ENCODE measurements at places on chromosomes 16 and 17.

DNA sequence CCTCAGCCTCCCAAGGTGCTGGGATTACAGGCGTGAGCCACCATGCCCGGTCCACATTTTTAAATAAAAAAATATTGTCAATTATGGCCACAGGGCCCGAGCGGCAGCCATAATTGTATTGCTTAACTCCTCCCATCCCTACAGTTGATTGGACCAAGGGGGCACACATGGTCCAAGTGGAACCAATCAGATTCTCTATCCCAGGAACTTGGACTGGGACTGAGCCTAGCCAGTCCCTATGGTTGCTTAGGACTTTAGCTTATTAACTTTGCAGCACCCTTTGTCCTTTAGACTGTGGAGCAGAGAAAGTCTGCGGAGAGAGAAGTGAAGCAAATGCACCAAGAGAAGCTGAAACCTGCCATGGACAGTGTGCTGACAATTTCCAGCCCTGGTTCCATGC is 5.5 kb upstream of the RDM1 start:
- DNase-seq, result no peak

DNA sequence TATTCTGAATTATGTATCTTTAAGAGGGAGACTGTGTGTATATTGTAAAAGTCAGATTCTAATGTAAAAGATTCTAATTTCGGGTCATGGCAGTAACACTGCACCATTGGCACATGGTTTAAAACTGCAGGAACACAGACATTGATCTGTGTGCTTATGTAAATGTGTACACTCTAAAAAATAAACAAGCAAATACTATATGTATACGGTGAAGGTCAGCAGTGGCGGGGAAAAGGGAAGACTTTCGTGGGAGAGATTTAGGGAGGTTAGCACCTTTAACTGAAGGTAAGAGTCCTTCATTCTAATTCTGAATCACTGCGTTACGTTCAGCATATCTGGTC is 157.8 kb upstream of the FAM20A start:
- DNase-seq, result no peak

- DNase-seq, result no peak
These were observed 78.6 kb upstream of the TANC2 start for GRCh38 chr17:62887437-62887836.

DNA sequence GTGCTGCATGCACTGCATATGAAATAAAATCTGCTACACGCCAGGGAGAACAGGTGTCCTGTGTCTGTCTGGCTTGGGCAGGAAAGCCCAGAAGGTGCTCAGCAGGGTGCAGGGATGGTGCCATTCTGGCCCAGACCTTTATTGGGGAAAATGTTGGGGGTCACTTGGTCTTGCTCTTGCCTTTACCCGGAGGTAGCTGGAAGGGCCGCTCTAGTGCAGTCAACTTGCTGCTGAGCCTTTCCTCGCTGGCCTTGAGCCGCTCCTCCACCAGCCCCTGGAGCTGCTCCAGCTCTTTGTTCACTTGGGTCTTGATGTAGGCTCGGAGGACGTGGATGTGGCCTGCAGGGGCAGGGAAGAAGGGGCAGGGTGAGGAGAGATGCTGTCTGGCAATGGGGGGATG is 4.5 kb downstream of the CFAP119 start:
- DNase-seq, result no peak

DNA sequence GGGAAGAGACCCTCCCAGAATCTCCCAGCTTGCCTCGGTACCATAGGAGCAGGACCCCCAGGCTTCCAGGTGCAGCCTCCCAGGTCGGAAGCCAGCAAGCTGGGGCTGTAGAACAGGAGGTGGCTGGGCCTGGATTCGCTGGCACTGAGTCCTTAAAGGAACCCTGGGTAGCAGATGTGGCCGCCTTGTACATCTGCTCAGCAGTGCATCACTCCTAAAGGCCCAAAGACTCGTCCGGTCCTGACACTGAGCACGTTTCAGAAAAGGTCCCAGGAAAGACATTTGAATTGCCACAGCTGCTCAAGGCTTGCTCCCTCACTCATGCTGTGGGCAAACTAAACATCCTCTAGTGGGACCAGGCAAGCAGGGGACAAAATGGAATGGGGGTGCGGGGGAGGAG is 172.8 kb downstream of the RAB11FIP4 start:
- no peak for DNase-seq

DNA sequence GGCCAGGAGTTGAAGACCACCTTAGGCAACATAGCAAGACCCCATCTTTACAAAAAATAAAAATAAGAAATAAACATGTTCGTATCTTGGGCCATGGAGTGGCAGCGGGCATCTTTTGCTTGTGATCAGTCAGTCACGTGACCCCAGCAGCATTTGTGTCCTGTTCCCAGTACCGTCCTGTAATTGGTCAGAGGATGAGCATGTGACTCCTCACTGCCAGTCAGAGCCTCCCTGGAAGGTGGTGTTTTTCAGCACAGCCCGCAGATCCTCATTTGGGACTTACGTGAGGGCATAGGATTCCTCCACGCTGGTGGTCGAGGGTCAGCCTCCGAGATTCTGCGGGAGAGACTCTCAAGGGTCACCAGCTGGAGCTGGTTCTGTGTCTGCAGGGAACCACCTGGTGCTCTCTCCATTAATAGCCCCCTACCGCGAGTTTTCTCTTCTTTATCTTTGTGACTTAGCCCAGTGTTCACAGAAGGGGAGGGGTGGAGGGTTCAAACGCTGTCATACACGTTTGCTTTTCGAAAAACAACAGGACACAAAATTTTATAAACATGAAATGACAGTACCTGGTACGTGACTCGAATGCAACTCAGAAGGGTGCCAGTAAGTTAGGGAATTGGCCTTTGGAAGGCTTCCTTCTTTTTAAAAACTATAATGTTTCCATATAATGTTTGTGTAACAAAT is 17.2 kb downstream of the MRC2 start:
- DNase-seq, result no peak

DNA sequence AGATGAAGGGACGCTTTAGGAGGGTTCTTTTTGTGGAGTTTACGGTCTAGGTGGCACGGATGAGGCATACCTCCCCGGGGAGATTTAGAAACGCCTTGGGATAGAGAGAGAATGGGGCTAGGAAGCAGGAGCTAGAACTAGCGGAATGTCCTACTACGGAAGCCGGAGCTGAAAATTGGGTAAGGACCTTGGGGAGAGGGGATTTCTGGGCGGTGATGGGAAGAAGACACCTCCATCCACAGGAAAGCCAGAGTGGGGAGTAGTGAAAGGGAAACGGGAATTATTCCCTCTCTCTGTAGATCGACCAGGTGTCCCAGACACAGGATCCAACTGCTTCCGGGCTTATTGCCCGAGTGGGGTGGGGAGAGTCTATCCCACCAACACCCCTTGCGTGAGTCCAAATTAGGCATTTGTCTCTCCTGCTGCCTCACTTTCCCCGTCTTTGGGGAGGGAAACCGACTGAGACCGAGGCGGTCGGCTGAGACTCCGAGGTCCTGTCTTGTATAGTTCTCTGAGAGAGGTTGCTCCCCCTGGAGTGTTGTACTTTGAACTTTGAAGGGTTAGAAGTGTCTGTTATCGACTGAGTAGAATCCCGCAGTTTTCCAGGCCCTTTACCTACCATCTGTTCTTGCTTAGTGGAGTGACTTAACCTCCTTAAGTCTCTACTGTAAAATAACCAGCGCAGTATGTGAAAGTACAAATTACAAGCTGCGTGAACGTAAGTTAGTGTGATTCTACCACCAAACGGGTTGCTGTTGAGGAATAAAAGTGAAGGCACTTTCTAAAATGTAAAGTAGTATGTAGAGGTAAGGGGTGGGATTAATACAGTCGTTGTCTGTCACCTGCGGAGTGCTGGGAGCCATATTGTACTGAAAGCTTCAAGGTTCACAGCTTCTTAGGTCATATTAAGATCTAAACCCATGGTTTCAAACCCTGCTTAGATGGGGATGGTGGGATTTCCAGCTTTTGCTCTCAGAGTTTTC is 1.0 kb downstream of the RSPRY1 start:
- DNase-seq, result no peak

- DNase-seq, result peak; percentile 82
These were observed 4.9 kb downstream of the MLKL start for GRCh38 chr16:74695450-74696422.

- no peak for DNase-seq
These were observed 10.0 kb downstream of the CEP295NL start for GRCh38 chr17:78892936-78893379.

GRCh38 chr16:85715169-85716021 is 26.6 kb upstream of the GINS2 start:
- no peak for DNase-seq

- DNase-seq, result no peak
These were observed 26.4 kb downstream of the HNF1B start for GRCh38 chr17:37718324-37719048.

- DNase-seq, result no peak
These were observed 25.8 kb downstream of the PHB1 start for GRCh38 chr17:49388692-49389513.

GRCh38 chr17:76700617-76701470 is 9.9 kb downstream of the MXRA7 start:
- DNase-seq, result peak; percentile 28

DNA sequence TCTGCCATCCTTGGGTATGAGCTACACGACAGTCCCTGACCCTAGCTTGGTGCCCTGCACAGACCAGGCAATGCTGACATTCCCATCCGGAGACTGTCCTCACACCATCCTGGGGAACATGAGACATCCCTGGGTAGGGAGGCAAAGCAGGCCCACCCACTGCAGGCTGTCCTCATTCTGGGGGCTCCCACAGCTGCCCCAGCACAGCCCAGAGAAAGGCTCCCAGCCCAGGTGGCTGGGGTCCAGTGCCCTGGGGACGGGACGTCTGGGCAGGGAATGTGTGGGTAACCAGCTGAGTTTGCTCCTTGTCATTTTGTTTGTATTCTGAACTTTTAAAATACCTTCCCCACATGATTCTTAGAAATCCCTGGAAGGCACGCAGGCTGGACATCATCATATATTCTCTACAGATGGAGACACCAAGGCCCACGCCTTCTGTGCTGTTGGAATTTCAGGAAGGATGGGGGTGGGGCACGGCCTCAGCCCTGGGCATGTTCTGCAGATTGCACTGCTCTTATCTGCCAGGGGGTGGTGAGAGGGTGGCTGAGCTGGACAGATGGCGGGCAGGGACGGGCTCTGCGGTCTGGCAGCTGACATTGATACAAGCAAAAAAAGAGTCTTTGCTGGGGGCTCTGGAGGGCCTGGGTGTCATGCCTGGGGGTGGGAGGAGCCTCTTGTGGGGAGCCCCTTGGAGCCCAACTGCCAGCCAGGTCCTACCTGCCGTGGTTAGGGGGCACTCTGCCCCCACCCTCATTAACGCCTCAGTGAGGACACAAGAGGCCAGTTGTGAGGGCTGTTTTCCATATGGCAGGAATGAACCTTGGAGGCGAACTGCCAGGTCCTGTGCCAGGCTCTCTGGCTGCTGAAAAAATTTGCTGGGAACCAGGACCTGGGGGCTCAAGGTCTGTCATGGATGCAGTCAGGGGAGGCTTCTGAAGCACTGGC is 28.4 kb downstream of the LRRC75A start:
- DNase-seq, result no peak

- DNase-seq, result no peak
These were observed 14.1 kb upstream of the TNS4 start for GRCh38 chr17:40515491-40516041.

GRCh38 chr16:54974367-54974766 is 43.7 kb downstream of the IRX5 start:
- DNase-seq, result no peak

GRCh38 chr17:80774146-80774545 is 217.5 kb upstream of the CHMP6 start:
- no peak for DNase-seq

DNA sequence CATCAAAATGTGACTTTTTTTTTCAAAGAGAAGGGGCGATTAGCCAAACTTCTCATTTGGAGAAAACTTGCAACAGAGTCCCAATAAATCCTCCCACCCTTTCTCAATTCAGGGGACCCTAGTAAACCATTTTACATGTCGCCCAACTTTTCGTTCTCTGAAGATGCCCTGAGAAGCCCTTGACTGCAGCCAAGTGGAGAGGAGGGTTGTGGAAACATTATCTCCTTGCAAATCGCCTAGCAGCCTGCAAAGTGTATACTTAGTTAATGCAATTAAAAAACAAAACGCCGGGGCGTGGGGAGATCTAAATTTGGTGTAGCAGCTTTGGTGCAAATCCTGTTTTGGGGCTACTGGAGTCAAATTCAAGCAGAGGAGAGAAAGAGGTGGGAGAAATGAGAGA is 1.2 kb upstream of the SHISA9 start:
- no peak for DNase-seq

DNA sequence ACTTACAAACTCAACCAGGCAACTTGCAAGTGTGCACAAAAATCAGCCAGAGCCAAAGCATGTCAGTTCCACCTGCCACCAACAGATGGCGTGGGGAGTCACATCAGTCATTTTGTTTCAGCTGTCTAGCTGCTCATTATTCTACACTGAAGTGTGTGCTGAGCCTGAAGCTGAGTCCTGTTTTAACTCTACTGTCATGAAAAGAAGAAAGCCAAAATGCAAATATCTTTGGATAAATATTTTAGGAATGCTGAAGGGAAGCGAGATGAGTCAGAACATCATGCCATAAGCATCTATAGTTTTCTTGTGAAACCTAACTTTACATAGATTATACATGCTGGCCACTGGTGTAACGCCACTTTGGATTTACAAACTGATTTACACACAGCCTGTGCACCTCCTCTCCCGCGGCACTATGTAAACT is 172.6 kb downstream of the CDK5R1 start:
- DNase-seq, result peak; percentile 38

- DNase-seq, result no peak
These were observed 10.5 kb upstream of the MMP2 start for GRCh38 chr16:55468352-55468990.

GRCh38 chr17:8555062-8555461 is 75.5 kb downstream of the MYH10 start:
- DNase-seq, result no peak

DNA sequence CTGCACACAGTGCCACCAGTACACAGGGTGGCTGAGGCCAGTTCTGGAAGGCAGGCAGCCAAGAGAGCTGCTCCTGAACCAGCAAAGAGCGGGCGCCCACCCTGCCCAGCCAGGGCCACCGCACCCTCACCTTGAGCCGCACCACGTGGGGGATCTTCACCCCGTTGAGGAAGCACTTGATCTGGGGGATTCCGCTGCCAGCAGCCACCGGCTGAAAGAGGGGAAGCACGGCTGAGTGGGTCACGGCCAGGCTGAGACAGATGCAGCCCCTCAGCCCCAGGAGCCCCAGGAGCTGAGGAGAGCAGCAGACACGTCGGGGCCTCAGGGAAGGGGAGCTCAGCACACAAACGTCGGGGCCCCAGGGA is 14.6 kb upstream of the CCDC154 start:
- no peak for DNase-seq

GRCh38 chr16:89691231-89691985 is 4.9 kb downstream of the CDK10 start:
- no peak for DNase-seq

DNA sequence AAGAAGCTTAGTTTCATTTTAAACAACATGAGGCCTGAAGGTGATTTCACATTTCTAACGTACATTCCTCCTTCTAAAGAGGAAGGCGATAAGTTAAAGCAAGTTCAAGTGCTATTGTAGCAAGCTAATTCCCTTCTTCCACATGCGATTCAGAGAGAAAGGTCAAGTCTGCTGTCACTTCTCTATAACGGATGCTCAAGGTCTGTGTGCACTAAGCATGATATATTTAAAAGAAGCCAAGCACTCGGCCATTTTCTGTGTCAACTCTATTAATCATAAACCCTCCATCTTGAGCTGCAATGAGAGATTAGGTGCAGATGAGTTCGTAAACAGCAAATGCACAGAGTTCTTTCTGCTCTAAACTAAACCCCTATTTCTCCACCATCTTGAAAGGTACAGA is 568.8 kb upstream of the ZFHX3 start:
- no peak for DNase-seq

GRCh38 chr17:62065611-62066468 is 762 bp upstream of the MED13 start:
- DNase-seq, result peak; percentile 98

Data from caudate nucleus (tissue), 63 donors.